SK-N-MC (cell line): ENCODE measurements at places on chromosomes 2 and 18.

DNA sequence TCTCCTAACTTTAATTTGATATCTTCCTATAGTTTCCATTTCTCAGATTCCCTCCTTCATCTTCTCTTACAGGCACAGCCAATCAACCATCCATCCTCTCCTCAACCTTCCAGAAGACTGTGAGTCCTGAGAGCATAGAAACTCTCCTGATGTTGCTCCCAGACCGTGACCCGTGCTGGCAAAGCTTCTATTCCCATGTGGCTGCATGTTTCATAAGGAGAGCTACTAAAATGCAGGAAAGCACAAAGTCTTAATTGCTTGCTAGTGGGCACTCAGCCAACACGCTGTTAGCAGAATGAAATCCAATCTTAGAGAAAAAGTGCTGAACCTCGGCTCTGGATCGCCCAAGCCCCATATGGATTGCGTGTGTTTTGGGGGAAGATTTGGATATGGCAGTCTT is 1244.7 kb upstream of the ZEB2 start:
- no peak for DNase-seq

GRCh38 chr2:237574894-237575868 is 8.8 kb downstream of the PRLH start:
- DNase-seq = no peak

DNA sequence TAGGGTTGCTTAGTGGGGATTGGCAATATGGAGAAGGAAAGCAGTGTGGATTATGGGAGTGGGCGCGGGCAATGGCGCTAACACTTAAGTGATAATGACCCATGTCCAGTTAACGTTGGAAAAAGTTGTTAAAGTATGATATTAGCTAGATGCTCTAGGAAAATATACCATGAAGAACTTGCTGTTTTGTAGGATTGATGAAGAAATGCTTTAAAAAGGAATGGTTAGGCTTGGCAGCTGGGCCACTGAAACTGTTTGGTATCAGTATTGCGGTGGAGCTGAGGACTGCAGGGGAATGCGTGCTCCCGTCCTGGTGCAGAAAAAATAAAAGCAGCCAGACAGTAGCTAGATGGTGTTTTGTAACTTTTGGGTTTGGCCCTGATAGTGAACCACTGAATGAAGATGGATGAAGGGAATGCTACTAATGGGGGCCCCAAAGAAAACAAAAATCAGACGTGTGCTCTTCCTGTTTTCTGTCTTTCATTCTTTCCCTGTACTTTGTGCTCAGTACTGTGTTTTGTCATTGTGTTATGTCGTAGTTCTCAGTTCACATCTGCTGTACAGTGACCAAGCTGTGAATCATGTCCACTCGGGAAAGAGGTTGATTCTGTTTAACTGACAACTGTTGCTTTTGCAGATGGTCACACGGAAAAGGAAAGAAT is 999 bp downstream of the INSIG2 start:
- no peak for DNase-seq

DNA sequence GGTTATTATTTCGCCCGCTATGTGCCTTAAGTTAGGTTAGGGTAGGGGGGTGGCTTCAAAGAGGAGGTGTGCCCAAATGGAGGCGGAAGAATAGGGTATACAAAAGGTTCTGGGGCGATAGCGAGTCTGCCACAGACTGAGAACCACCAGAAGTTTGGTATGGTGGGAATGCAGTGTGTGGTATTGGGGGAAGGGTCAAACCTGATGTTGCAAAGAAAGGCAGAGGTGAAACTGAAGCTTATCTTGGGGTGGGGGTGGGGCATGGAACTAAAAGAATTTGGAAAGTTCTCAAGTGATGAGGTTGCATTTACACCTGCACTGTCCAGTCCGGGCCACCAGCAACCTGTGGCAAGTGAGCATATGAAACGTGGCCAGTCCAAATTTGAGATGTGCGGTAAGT is 11.8 kb upstream of the CCBE1 start:
- DNase-seq = no peak

DNA sequence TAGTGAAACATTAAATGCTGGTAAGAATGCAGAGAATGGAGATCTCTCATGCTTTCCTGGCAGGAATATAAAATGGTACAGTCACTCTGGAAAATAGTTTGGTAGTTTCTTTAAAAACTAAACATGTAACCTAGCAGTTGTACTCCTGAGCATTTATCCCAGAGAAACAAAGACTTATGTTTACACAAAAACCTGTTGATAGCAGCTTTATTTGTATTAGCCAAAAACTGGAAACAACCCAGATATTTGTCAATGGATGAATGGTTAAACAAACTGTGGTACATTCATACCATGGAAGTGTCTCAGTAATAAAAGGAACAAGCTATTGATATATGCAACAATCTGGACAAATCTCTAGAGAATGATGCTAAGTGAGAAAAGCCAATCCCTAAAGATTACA is 81.7 kb upstream of the CTAGE1 start:
- DNase-seq = no peak

- DNase-seq = no peak
These were observed 276.0 kb downstream of the ZNF516 start for GRCh38 chr18:76219023-76219422.

DNA sequence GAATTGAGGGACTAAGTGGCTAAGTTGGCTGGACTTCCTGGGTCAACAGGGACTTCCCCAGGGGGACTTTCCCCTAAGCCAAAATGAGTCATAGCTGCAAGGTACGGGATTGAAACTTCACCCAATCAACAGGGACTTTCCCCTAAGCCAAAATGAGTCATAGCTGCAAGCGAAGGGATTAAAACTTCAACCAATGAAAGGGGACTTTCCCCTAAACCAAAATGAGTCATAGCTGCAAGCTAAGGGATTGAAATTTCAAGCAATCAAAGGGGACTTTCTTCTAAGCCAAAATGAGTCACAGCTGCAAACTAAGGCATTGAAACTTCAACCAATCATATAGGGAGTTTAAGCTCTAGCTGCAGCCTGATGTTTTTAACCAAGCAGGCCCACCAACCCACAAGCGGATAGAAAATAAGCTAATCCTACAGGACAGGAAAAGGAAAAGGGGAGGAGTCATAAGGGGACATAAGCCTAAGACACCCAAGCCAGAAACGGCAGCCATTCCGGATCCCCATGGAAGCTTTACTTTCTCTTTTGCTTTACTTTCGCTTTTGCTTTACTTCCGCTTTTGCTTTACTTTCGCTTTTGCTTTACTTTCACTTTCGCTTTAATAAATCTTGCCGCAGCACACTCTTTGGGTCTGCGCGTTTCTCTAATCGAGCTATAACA is 1375.4 kb upstream of the CELF4 start:
- DNase-seq = no peak

- no peak for DNase-seq
These were observed 215.4 kb downstream of the ZNF521 start for GRCh38 chr18:25136416-25137196.

GRCh38 chr2:112643488-112643887 is 2.3 kb upstream of the SLC20A1 start:
- DNase-seq = no peak

GRCh38 chr2:172972005-172972619 is 103.5 kb upstream of the MAP3K20 start:
- DNase-seq = no peak

DNA sequence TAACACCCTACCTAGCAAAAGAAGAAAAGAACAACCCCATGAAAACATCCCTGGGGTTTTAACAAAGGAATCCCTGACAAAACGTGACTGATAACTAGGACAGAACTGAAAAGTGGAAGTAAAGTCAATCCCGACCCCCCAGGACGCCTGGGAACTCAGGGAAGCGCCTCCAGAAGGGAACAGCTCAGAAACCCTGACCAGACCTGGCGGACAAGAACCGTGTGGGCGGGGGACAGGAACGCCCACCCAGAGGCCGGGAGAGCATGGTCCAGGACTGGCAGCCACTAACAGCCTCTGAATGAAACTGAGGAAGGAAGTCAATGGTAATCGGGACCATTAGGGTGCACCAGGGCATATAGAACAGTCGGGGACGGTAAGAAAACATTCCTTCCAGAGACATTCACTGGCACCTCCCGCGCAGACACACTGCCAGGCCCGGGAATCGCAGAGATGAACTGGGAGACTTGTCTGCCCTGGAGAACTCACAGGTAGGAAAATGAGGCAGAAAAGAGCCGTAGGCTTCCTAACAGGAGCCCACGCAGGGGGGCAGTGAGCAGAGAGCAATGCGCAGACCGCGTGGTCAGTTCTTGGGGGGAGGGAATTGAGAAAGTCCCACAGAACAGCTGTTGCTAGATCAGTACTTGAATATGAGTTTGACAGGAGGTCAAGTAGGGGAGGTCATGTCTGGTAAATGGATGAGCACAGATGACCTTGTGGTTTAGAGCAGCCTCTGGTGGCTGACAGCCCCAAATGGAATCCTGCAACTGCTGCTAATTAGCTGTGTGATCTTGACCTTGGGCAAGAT is 1.3 kb upstream of the TBC1D8 start:
- no peak for DNase-seq

GRCh38 chr2:64244037-64244416 is 99.8 kb upstream of the PELI1 start:
- no peak for DNase-seq

DNA sequence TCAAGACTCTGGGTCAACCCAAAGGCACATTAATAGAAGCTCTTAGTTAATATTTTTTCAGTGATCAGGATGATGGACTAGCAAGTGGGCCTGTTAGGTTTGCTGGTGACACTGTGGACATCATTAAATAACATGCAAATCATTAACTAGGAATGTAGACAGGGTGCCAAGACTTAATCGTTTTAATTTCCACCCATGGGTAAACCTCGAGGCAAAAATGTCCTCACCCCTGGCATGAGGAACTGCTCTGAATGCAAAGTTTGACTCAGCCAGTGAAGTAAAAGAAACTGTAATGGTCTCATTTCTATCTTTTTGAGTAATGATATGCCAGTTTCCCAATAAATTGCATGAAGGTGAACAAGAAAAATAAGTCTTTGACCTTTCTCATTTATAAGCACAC is 152.6 kb upstream of the MEX3C start:
- DNase-seq = no peak

DNA sequence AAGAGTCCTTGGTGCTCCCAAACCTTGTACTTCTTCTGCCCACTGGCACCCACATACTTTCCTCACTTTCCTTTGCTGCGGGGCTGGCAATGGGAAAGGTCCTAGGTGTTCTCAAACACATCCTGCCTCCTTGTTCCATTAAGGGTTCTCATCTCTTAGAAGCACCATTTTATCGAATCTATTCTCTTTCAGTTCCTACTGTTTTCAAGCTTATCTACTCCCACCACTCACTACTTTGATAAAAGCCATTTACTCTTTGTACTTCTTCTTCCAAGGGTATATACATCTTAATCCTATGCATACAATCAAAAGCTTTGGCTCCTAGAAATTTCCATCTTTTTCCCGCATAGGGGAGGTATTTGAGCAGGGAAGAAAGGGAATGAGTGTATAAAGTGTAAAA is 77.1 kb upstream of the LRRTM1 start:
- no peak for DNase-seq

DNA sequence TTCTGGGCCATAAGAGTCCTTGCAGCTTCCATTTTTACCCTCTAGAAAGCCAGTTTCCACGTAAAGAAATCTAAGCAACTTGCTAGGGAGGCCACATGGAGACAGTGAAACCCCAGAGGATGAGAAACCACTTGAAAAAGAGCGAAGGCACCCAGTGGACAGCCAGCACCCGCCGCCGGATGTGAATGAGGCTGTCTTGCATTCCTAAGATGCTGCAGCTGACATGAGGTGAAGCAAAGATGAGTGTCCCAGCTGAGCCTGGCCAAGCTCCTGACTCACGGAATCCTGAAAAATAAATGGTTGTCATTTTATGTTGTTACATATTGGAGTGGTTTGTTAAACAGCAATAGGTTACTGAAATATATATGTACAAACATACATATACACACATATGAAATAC is 65.9 kb upstream of the STPG4 start:
- DNase-seq = no peak

DNA sequence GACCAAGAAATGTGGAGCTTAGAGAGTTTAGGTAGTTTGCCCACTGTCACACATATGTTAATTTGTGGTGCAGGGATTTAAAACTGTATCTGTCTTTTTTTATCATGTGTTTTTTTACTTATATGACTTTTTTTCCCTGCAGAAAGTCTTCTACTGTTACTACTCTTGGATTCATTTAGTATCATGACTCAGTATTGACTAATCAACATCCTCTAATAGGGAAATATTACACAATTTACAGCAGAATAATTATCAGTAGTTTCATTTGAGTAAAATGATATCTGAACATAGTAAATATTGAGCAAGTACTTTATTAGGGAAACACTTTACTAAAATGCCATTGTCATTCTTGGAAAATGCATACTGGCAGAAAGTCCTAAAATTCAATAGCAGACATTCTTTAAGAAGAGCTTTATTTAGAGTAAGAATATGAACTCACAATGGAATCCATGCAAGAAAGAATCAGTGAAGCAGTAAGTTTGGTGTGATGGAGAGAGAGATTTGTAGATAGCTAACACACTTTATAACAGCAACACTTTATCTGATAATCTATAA is 425.9 kb upstream of the SLC8A1 start:
- DNase-seq = no peak

- DNase-seq = no peak
These were observed 9.3 kb downstream of the CHCHD5 start for GRCh38 chr2:112593736-112594135.

- no peak for DNase-seq
These were observed 179.3 kb downstream of the TMEM18 start for GRCh38 chr2:497770-498492.

- no peak for DNase-seq
These were observed 81.4 kb upstream of the ERBB4 start for GRCh38 chr2:212619954-212620353.

DNA sequence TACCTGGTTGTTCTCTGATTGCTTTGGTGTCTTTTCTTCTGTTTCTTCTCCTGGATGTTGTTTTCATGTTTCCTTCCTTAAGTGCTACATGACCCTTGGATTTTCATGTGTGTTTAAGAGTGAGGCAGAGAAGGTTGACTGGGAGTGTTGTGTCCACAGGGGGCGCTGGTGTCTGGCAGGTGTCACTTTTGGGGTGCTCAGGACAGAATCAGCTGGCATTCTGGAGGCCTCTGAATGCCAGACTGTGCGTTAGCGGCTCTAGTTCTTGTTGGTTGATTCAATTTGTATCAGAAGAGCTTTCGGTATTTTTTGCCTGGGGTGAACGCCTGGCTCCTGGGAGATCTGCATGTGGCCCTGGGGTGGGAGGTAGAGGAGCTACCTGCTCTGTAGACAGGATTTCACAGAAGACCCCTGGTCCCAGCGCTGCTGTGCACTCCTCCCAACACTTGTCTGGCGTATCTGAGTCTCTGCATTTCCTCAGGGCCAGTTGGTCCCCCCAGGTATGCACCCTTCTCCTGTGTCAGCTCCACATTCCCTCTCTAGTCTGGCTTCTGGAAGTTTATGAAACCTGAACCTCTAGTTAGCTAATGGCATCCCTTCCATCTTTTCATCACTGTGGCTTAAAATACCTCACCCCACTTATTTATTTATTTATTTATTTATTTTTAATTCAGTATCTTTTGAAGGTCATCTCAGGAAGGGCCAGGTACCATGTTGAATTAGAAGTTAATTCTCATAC is 1.1 kb downstream of the GREB1 start:
- DNase-seq = no peak

GRCh38 chr2:224025874-224026273 is 13.2 kb downstream of the SERPINE2 start:
- no peak for DNase-seq
